NCI-H446 treated with DMSO at 0.1 percent for 48 hours (cell line): ENCODE measurements at places on chromosomes 7 and 10.

DNA sequence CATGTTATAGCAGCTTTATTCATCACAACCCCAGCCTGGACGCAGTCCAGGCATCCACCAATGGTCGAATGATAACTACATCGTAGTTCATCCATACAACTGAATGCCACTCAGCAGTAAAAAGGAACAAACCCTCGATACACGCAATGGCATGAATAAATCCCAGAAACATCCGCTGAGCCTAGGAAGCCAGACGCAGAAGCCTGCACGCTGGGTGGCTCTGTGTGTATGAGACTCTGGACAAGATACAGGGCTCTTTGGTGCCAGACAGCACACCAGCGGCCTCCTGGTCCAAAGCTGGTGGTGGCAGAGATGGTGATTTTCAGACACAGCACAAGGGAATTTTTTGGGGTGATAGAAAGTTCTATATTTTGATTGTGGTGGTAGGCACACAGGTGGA lies 10.0 kb upstream of the CRYGN start:
- no peak for DNase-seq

GRCh38 chr10:97540669-97541500 lies 31.7 kb upstream of the ANKRD2 start:
- no peak for DNase-seq

DNA sequence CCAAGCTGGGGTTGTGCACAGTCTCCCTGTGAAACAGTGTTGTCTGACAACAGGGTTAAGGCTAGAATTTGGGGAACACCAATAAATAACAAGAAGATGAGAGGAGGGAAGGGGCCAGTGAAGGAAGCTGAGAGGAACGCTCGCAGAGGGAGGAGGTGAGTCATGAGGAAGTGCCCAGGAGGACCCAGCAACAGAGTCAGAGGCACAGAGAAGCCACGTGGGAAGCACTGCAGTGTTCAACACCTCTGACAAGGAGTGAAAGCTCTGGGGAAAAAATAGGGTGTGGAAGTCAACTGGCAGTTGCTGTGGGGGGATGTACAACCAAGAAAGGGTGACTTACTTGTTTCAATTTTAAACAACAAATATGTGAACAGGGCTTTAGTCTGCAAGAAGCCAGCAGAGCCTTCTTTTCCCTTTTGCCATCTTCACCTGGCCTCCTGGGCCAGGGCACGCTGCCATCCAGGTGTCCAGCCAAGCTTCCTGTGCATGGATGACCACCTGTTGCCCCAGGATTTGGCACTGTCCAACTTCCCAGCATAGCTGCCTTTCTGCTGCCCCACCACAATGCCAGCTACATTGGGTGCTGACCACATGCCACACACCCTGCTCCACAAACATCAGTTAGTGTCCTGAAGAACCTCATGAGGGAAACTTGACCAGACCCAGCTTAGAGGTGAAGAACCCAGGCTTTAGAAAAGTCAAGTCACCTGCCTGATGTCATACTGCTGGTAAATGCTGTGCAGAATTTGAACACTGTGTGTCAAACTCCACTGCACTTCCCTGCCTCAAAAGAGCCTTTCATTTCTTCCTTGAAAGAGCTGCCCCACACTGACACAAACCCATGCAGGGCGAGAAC lies 69.6 kb downstream of the ATXN7L1 start:
- DNase-seq, result no peak

- DNase-seq, result no peak
These were observed 204.1 kb upstream of the POM121L12 start for GRCh38 chr7:52831321-52831720.

GRCh38 chr10:13658264-13658663 lies 71.5 kb downstream of the PRPF18 start:
- DNase-seq, result no peak

DNA sequence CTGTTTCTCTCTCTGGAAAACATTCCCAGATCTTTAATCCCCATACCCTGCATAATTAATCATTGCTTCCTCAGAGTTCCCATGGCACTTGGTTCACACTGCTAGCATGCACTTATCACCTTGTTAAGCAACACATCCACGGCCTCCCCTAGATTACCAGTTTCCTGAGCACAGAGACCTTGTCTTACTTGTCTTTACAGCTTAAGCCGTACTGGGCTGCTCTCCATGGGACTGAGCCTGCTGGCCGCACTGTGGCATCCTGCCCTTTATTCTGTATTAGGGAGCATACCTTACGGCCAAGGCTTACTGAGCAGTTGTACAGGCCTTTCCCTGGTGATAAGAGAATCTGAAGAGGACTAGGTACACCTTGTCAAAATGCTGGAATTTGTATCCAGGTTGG lies 190.2 kb downstream of the REEP3 start:
- no peak for DNase-seq

DNA sequence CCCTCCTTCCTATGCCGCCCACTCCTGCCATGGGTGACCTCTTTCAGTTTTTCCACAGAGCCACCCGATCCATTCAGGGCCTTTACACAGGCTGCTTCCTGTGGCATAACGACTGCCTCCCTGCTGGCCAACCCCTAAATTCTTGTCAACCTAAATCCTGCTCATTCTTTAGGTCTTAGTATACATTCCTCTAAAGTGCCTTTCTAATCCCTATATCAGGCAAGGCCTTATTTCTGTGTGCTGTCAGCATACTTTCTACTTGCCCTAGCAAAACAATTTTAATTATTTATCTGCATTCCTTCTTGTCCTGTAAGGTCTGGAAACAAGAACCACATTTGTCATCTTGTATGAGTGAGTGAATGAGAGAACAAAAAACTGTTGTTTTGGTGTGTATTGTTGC lies 132.4 kb downstream of the DNAH11 start:
- DNase-seq, result no peak

- no peak for DNase-seq
These were observed 183.1 kb downstream of the GPAM start for GRCh38 chr10:112000466-112000865.

DNA sequence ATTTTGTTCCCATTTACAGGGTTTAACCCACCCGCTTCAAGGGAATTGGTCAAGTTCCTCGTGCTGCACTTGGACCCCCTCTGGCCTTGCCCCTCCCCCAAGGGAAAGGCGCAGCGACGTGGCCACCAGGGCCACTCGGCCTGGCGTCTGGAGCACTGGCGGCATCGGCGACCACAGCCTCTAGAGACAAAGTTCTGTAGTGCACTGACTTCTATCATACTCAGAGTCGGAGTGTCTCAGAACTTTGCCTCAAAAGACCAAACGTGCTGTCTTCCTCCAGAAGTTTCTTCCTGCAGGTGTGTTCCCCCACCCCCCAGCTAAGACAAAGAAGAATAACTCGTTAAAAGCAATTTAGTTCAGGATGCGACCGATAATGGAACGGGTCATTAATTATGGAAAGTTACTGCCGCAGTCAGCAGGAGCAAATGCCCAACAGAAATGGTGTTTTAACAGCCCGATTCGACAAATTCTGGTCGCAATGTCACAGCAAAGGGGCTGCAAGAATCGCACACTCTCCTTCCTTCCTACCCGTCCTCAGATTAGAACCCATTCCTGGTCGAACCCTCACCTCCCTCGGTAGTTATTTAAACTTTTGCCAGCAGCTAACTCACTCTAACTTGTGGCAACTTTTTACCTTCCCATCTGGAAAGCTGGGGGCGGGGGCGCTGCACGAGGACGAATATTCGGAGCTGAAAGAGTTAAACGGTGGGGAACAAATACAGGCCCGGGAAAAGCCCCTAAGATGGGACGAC lies 202.1 kb upstream of the NFE2L3 start:
- DNase-seq, result no peak

DNA sequence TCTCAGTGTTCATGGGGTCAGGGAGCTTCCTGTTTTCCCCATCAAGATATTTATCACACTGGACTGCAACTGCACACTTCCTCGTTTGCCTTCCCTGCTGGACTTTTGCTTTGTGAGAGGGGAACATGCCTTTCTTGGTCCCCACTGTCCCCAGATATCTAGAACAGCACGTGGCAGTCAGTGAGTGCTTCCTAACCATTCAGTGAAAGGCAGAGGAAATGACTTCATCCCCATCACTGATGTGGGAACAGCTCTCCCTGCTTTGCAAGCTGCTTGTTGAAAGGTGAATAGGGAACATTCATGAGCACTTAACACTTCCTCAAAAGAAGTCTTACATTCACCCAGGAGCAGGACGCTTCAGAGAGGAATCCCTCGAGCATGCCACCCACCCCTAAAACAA lies 135.4 kb downstream of the MYOF start:
- no peak for DNase-seq

DNA sequence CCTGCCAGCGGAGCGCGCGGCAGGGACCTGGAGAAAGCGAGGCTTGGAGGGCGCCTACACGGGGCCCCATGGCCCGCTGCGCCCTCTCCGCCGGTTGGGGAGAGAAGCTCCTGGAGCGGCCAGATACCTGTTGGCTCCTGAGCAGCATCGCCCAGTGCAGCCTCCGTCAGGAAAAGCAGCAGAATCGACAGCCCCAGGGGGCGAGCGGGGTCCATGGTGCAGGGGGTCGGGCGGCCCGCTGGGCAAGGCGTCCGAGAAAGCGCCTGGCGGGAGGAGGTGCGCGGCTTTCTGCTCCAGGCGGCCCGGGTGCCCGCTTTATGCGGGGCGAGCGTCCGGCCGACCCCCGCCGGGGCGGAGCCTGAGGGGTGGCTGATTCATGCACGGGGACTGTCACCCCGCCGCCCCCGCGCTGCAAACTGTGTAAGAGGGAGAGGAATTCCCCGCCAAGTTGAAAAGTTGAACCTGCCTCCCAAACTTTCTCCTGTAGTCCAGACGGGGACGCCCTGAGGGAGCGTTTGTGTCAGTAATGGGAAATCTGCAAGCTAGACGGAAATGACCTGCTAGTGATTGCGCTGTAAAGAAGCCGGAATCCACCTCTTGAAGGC lies at the start of gene TFPI2:
TSS of gene TFPI2 (minus strand) at position 290 of the 605 bp plus-strand sequence. CDS start at position 215, 75 bp downstream.
- DNase-seq, result no peak

DNA sequence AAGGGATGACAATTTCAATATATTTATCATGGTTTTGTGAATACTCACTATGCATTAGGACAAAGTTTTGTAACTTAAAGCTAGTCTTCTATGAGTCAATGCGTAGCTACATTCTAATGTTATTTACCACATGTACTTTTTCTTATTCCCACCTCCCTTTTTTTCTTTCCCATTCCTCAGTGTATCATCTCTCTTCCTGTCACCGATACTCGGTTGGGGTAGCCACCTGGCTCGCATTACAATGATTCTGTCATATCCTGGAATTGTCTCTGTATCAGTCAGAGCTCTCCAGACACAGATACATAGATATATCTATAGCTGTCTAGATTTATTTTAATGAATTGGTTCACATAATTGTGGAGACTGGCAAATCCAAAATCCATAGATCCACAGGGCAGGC lies 9.8 kb upstream of the RALA start:
- no peak for DNase-seq

- no peak for DNase-seq
These were observed 251.3 kb upstream of the MKI67 start for GRCh38 chr10:128377364-128377987.

DNA sequence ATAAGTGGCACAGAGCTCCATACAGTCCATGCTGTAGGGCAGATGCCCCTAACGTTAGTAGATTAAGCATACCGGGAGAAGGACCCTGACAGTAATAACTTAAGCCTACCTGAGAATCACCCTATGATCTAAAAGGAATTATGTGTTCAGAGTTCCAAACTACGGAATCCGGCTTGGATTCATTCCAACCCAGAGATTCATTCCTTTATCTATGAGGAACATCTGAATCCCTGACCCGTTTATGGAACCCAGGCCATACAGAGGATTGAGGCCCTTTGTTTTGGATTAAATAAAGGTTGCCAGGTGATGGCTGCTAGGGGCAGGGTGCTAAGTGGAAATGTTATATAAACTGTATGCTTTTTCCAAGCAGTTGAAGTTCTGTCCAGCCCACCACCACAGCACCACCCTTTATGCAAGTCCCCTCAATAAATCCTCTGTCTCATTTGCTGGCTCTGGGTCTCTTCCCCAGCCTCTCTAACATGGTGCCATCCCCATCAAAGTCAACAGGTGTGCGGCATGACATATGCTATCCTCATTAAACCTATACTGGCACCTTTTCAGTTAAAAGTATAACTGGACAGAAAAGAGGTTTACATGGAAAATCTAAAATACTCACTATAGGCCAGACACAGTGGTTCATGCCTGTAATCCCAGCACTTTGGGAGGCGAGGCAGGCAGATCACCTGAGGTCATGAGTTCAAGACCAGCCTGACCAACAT lies 9.1 kb upstream of the ANAPC16 start:
- DNase-seq, result no peak

GRCh38 chr10:35783305-35783838 lies 141.3 kb upstream of the FZD8 start:
- no peak for DNase-seq

DNA sequence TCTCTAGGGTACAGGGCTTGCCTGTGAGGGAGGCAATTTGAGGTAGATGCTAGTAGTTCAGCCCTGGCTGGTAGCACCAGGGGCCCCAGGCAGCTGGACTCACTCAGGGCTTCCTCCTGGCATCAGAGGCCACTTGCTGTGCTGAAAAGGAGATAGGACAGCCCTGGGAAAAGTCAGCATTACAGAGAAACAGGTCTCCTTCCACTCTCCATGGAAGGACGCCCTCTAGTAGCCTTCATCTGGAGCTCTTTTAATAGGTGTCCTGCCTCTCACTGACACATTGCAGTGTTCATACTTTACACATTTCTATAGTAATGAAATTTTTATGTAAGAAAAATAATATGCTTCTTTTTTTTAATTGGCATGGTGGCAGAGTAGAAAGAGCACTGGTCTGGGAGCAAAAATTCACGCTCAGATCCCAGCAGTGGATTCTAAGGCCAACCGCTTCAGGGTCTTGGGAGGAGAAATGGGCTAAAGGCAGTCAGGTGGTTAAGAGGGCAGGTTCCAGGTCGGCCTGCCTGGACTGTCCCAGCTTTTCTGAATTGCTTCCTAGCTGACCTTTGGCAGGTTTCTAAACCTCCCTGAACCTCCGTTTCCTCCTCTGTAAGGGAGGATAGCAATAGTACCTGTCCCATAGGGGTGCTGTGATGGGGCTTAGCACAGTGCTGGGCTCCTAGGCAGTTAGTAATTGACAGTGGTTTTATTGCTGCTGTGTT lies 35.8 kb downstream of the AIFM2 start:
- no peak for DNase-seq

DNA sequence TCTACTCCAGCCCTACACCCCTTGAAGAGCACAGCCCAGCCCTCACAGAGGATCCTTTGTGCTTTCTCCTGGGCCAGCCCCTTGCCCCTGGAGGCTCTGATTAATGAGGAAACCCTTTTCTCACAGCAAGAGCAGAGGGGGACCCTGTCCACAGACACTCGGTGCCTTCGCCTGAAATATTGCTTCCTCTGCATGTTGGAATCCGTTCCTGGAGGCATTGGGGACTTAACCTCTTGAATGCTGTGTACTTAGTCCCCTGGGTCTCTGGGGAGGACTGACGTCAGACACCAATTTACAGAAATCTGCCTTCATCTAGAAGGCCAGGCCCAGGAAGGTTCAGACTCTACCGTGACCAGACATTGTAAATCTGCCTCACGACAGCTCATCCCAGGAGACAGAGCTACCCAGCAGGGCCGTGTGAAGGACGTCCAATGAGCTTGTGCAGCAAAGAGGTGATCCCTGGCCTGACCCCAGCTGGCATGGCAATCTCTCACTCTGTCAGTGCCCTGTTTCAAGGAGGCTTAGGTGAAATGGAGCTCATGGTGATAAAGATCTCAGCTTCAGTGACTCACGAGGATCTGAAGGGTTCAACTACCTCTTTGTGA lies 8.1 kb upstream of the TMEM72 start:
- no peak for DNase-seq
